Naive thymus-derived CD8-positive, alpha-beta T cell (primary cell): ENCODE measurements at places on chromosomes 13 and 19.
A peak's percentile ranks its signal among the peaks of the same experiment; 100 is the strongest.

GRCh38 chr19:44957526-44957925 is 2.3 kb downstream of the CLPTM1 start:
- no peak for DNase-seq

DNA sequence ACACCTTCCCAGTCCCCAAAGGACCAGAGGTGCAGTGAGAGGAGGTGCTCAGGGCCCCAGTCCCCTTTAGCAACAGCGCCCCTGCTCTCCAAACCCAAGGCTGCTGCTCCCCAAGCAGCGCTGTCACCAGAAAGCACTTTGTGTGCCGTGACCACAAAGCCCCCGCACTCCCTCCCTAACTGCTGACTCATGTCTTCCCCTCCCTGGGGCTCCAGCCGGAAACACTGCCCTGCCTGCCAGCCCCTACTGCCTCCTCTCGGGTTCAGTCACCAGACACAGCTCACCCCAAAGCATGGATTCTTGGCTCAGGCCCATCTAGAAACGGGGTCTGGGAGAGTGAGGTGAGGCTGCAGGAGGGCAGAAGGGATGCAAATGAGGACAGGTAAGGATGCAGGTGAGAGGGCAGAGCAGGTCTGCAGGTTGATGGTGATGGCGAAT is 4.9 kb upstream of the TNFSF14 start:
- peak; percentile 68 for DNase-seq

- peak; percentile 38 for DNase-seq
These were observed 34.4 kb downstream of the CCDC70 start for GRCh38 chr13:51895906-51896888.

- no peak for DNase-seq
These were observed 135.7 kb downstream of the USP12 start for GRCh38 chr13:27035892-27036235.
